ENCODE measurements at places on chromosomes 3 and 15.

GRCh38 chr3:195097331-195098255 is 173.4 kb downstream of the XXYLT1 start:
- no peak for DNase-seq

GRCh38 chr15:39730552-39730951 is 52.1 kb downstream of the FSIP1 start:
- no peak for DNase-seq

DNA sequence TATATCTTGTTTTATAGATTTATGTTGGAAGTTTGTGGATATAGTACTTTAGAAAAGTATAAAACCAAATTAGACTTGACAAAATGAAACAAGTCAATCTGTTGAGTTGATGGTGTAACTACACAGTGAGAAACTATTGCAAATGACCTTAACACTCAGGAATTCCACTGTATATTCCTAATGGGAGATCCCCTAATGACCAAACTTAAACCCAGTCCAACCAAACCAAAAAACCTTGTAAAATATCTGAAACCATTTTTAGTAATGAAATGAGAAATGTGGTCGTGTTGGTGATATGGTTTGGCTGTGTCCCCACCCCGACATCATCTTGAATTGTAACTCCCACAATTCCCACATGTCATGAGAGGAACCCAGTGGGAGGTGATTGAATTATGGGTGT is 31.9 kb upstream of the ATP13A3 start:
- no peak for DNase-seq

GRCh38 chr15:101697488-101697887 is 26.8 kb downstream of the TARS3 start:
- DNase-seq, result no peak

GRCh38 chr15:77597804-77598453 is 34.8 kb downstream of the LINGO1 start:
- DNase-seq, result no peak

DNA sequence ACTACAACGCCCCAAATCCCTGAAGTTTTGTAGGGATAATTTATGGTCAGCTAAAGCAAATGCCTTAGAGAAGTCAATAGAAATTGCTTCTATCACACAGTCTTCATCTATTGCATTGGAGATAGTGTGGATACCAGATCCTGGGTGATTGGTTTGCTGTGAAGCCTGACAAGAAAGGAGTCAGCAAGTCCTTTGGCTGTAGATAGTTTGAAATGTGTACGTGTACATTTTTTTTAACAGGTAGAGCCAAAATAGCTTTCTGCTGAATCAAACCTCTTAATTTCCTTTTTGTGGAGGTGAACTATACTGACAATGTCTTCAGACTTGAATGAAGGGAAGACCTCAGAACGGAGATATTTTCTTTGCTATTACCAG is 312.3 kb downstream of the ZBBX start:
- DNase-seq, result no peak

DNA sequence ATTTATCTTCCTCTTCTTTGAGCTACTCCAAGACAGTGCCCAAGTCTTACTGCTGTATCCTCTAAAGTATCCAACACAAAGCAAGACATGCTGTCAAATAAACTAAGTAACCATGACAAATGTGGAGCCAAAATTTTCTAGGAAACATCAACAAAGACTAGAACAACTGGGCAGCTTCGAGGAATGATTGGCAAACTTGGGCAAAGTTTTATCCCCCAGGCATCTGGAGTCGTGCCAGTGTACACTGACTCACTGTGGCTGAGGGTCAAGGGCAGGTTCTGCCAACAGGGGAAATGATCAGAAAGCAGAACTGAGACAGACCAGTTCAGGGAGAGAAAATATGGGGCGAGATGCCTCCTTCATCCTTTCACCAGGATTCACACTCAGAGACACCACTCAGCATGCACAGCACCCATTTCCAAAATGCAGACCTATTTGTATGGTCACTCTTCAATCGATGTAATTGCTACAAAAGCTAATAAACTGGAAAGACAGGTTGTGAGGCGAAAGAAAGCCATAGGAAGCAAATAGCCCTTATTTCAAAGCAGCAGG is 65.8 kb downstream of the MB21D2 start:
- no peak for DNase-seq

- DNase-seq, result no peak
Observed at GRCh38 chr3:127706785-127707351, 34.1 kb downstream of the ABTB1 start.

- DNase-seq, result no peak
Observed at GRCh38 chr15:101570241-101570640, 80.7 kb upstream of the PCSK6 start.
